HAP-1 (cell line): ENCODE measurements at places on chromosomes 4 and X.

- DNase-seq, result no peak
Measured at GRCh38 chrX:107742700-107743191, 32.8 kb downstream of the TSC22D3 start.

DNA sequence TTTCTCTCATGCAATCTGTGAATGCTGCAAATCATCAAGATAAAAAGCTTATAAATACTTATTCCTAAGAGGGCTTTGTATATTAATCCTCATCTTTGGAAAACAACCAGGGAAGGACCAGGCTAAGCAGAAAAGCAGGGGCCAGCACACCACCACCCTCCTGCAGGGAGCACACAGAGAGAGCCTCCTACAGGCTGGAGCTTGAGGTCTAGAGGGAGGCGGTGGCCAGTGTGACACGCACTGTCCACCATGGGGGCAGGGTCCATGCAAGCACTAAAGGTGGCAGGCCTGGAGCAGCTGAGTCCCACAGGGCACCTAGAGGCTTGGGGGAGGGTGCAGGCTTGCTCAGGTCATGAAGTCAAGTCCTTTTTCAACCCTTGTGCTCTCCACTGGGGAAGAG, 236.9 kb downstream of the TACR3 start:
- DNase-seq, result no peak

DNA sequence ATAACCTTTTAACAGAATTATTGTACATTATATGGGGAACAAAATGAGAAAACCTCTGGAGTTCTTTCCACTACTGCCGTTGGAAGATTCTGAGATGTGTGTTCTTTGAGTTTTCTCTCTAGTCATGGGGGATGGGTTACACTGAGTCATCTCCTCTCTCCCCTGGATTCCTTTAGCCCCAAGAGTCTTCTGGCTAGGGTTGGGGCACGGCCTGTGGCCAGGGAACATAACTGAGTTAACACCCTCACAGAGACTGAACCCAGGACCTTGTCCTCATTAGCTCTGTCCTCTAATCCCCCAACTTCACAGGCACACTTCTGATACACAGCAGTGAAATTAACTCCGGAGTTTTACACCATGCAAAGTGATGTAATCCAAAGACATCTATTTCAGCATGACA, 142.3 kb upstream of the F9 start:
- DNase-seq, result no peak

- DNase-seq, result no peak
Measured at GRCh38 chr4:108619372-108620100, 840 bp upstream of the RPL34 start.

GRCh38 chr4:173521467-173522159, 8.4 kb downstream of the HAND2 start:
- DNase-seq, result no peak

DNA sequence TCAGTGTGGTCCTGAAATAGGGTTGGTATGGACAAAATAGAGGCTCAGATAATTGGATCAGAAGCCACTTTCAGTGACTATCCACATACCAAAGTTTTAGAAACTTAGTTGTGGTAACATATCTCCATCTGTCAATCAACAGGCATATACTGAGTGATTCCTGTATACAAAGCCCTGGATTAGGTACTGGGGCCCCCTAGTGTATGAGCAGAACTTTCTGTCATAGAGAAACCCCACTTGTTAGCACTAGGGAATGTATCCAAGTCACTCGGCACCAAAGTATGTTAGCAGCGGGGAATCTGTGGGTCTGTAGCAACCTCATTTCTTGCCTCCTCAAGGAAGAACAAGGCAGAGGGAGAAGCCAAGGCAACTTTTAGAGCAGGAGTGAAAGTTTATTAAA, 50.7 kb downstream of the MAP7D3 start:
- DNase-seq, result no peak

DNA sequence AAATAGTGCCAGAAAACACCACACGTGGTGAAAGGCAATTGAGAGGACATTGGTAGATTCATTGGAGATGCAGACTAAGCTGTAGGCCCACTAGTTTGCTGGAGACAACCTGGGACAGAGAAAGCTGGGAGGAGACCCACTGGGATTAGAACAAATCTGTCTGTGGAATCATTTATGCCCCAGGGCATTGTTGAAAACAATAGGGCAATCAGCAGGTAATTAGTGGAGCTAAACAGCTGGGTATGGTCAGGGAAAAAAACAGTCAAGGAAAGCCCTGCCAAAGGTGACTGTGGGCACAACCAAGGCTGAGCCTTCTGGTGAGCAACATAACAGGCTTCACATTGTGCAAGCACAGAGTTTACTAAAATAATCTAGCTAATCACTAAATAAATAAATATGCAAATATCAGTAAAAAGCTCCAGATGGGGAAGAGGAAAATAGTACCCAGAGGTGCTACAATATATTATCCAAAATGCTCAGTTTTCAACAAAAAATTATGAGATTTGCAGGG, 9.0 kb downstream of the TCEAL3 start:
- DNase-seq, result no peak

GRCh38 chr4:111453216-111453615, 692.0 kb upstream of the FAM241A start:
- DNase-seq, result no peak
